ENCODE measurements at places on chromosomes 4 and X. TPM values are rescaled to one million over a fixed set of nuclear protein-coding genes. Genes with fewer than 3 reads are reported as not detected.

TENM3 gene
- 10.2 TPM for total RNA-seq

SHROOM4 gene
- 5.3 TPM for total RNA-seq

PASD1 gene
- total RNA-seq, result not detected

ADAMTS3 gene
- total RNA-seq, result 2.4 TPM

SYN1 gene
- total RNA-seq, result 0.30 TPM

ENAM gene
- total RNA-seq, result 0.69 TPM

SMIM10L2A gene
- total RNA-seq, result 0.99 TPM

PAGE1 gene
- not detected for total RNA-seq

MAGEC1 gene
- not detected for total RNA-seq

TACR3 gene
- 0.49 TPM for total RNA-seq

ADGRG2 gene
- 2.4 TPM for total RNA-seq

LRP2BP gene
- 1.9 TPM for total RNA-seq

XKRX gene
- 7.6 TPM for total RNA-seq

EXOSC9 gene
- 22.2 TPM for total RNA-seq

RNF175 gene
- 1.9 TPM for total RNA-seq

EVC2 gene
- 7.2 TPM for total RNA-seq

CPLX1 gene
- total RNA-seq, result 0.30 TPM

GLOD5 gene
- not detected for total RNA-seq

APLN gene
- total RNA-seq, result 2.4 TPM

MAGED4 gene
- total RNA-seq, result 18.0 TPM

TLR2 gene
- 10.2 TPM for total RNA-seq

NUDT11 gene
- total RNA-seq, result 7.3 TPM

SMR3B gene
- not detected for total RNA-seq

SOWAHD gene
- total RNA-seq, result 0.79 TPM

GAGE10 gene
- not detected for total RNA-seq

TCEAL7 gene
- 44.0 TPM for total RNA-seq

CYLC1 gene
- not detected for total RNA-seq

GRK4 gene
- 7.5 TPM for total RNA-seq

CLDN2 gene
- total RNA-seq, result 0.10 TPM

MAGEE2 gene
- total RNA-seq, result not detected

SPATA4 gene
- 0.10 TPM for total RNA-seq

CSAG2 gene
- not detected for total RNA-seq

PPBP gene
- 12.4 TPM for total RNA-seq

CNKSR2 gene
- total RNA-seq, result 8.2 TPM

TAF7L gene
- 0.20 TPM for total RNA-seq

FABP2 gene
- total RNA-seq, result not detected

NR3C2 gene
- total RNA-seq, result 5.2 TPM

GLRB gene
- 2.4 TPM for total RNA-seq

NPY2R gene
- 0.20 TPM for total RNA-seq

ZFP42 gene
- 1.4 TPM for total RNA-seq

TRIM2 gene
- 67.3 TPM for total RNA-seq

SMIM14 gene
- total RNA-seq, result 23.9 TPM

RHOH gene
- total RNA-seq, result 1.7 TPM

ARHGEF38 gene
- total RNA-seq, result 0.10 TPM

VCX2 gene
- total RNA-seq, result not detected

PDGFRA gene
- 138 TPM for total RNA-seq

KCND1 gene
- total RNA-seq, result 2.7 TPM

ZNF81 gene
- total RNA-seq, result 5.2 TPM

ARHGEF9 gene
- total RNA-seq, result 17.1 TPM

EDA2R gene
- total RNA-seq, result 0.99 TPM

RNF150 gene
- 15.0 TPM for total RNA-seq

CSAG3 gene
- not detected for total RNA-seq

SLC25A43 gene
- 8.8 TPM for total RNA-seq

GPR34 gene
- 10.9 TPM for total RNA-seq

CEP135 gene
- 11.0 TPM for total RNA-seq

HOPX gene
- 195 TPM for total RNA-seq

BEX2 gene
- total RNA-seq, result 7.8 TPM

PDZD4 gene
- total RNA-seq, result 3.1 TPM

IL2RG gene
- 2.6 TPM for total RNA-seq

Data from skin of body (tissue), 3 donors.